NCI-H524 treated with DMSO at 0.1 percent for 48 hours (cell line): ENCODE measurements at places on chromosomes 5 and 9.

DNA sequence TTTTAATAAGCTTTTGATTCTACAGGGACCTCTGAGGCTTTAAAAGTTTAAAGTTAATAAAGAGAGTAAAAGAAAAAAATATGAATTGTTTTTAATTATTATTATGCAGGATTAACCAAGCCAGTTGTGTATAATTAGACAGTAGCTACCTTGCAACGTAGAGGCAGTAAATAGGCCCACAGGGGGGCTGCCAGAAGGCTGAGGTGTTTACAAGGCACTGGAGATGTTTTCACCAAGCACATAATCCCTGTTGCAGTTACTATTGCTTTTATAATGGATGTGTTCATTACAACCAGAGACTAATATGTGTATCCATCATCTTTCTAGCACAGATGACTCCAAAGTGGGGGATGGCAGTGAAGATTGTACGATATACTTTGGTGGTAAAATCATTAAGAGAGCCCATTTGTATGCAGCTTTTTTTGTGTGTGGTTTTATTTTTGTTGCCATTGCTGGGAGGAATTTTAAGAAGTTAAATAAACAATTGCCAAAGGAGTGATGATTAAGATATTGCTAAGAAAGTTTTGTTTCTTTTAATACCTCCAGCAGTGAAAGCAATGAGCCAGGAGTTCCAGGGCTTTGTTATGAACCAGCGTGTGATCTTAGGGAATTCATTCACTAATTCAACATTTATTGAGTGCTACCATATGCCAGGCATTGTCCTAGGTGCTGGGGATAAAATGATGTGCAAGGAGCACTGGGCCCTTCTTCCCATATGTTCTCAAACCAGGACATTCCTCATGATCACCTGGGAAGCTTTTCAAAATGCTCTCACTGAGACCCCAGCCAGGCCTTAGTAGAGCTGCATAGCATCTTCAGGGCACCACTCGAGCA, 138.7 kb upstream of the EFNA5 start:
- DNase-seq: no peak

- DNase-seq: no peak
These were observed 244.1 kb downstream of the ADGRV1 start for GRCh38 chr5:90802474-90803317.

- DNase-seq: no peak
These were observed 73.3 kb downstream of the DPYSL3 start for GRCh38 chr5:147436596-147436995.

DNA sequence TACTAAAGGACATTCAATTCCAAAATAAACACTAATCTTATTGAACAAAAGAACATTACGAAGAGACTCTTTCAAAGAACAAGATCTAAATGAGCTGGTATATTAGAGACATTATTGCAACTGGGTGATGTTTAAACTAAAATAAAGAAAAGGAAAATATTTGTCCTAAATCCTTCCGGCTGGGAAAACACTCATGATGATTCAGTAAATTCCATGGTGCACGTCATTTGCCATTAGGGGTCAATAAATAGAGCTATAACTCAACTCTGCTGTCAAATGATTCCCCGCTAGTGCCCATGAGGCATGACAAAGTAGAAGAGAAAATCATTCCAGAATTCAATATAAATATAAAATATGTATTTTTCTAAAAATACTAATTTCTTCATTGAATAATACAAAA, 565.5 kb upstream of the TUSC1 start:
- no peak for DNase-seq

- no peak for DNase-seq
These were observed 533.3 kb downstream of the LRRC70 start for GRCh38 chr5:63111891-63112290.
